Dermis blood vessel endothelial cell (primary cell): ENCODE measurements at places on chromosomes 1 and 21. TPM values are rescaled to one million over a fixed set of nuclear protein-coding genes. Genes with fewer than 3 reads are reported as not detected.

Gene SIK1
- 0.84 and 4.6 TPM in 2 replicates for total RNA-seq

Gene SSR2
- 516 and 723 TPM in 2 replicates for total RNA-seq

Gene TFF3
- total RNA-seq: 81.9 and 257 TPM in 2 replicates

Gene OLFML2B
- 0.14 and 0.17 TPM in 2 replicates for total RNA-seq

Gene RPS6KA1
- 17.7 and 21.1 TPM in 2 replicates for total RNA-seq

Gene CELA2B
- not detected in 2 replicates for total RNA-seq

Gene DPM3
- 16.1 and 41.4 TPM in 2 replicates for total RNA-seq

Gene OR10J1
- total RNA-seq: not detected in 2 replicates

Gene CELA2A
- not detected in 2 replicates for total RNA-seq

Gene KIF14
- total RNA-seq: 3.1 and 18.0 TPM in 2 replicates

Gene COL9A2
- total RNA-seq: 0.60 and 1.2 TPM in 2 replicates

Gene PDZK1IP1
- total RNA-seq: 0.42 and 1.0 TPM in 2 replicates

Gene NEGR1
- under 0.01 and 1.3 TPM in 2 replicates for total RNA-seq

GRCh38 chr21:32975811-32976431 lies 49.8 kb upstream of the OLIG2 start:
- no peak for DNase-seq

DNA sequence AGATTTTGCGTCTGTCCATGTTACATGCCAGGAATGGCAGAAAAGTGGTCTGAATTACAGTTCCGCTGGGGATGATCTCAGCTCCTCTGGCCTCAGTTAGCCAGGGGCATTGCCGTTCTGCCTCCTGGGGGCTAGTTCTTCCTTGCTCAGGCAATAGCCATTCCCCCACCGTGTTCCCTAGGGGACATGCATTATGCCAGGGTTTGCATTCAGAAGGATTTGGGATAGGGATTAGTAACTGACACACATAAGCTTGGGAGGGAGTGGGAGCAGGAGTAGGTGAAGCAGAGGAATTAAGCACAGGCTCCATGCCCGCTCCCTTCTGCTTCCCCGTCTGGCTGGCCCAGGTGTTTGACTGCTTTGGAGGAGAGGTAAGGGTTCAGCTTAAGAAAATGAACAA lies 12.7 kb downstream of the LRRC71 start:
- DNase-seq: no peak

DNA sequence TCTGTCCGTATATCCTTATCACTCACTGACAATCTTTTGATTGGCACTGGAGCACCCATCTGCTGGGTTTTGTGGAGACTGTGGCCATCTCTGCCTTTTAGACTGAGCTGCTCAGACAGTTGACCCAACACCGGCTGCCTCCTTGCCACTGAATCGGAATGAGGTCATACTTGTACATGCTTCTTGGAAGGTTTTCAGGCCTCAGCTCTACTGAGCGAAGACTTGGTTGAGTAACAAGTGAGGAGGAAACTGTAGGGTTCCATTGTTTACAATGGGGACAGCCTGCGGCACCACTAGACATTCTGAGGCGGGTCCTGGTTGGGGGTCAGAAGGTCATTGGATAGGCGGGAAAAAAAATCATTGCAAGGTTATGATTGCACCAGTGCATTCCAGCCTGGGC lies 320.3 kb downstream of the KIF26B start:
- no peak for DNase-seq

DNA sequence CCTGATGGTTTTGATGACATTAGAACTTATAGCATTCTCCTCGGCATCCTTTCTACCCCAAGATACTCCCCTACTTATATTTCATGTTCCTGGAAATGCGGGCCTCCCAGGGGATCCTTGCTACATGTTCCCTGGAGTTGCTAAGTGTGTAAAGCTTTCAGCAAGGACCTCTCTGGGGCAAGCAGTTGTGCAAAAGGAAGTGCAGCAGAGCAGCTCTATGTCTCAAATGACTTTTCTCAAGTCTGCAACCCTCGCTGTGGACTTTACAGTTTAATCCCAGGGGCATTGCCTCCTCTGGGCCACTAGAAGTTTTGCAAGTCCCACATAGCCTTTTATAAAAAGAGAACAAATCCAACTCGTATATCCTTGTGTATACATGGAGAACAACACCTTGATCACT lies 20.8 kb upstream of the MNDA start:
- no peak for DNase-seq

GRCh38 chr21:34598931-34599400 lies 15.9 kb downstream of the RCAN1 start:
- no peak for DNase-seq

DNA sequence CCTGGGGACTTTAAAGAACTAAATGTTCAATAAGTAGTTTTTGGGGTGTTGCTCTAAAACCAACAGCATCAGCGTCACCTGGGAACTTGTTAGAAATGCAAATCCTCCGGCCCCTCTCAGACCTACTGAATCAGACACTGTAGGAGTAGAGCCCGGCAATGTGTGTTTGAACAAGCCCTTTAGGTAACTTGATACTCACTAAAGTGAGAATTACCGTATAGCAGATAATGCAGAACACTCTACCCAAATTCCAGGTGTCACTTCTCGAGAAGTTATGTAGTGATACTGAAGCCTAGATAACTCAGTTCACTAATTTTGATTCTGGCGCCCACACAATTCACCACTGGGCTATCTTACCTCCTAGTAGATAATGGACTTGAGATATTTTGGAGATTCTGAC lies 3.7 kb upstream of the DPT start:
- DNase-seq: no peak

GRCh38 chr1:55245781-55246180 lies 30.6 kb upstream of the USP24 start:
- no peak for DNase-seq

GRCh38 chr1:154864189-154864975 lies 5.7 kb downstream of the KCNN3 start:
- no peak for DNase-seq

- DNase-seq: no peak
Observed at GRCh38 chr1:176998183-176998795, 166.2 kb downstream of the ASTN1 start.

DNA sequence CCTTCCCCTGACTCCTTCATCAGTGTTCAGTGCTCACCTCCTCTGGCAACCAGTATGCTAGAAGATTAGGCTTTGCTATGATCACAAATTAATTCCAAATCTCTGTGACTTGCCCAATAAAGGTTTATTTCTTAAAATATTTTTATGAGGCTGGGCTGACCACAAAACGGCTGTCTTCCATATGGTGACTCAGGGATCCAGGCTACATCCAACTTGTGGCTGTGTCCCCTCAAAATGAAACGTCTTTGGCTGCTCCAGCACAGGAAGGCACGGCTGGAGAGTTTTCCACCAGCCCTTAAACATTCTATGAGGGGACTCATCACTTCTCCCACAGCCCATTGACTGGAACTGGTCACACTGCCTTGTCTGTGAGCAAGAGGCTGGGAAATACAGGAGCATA lies 131.5 kb downstream of the HUNK start:
- no peak for DNase-seq

GRCh38 chr1:158371188-158371953 lies 17.7 kb downstream of the CD1E start:
- no peak for DNase-seq

- DNase-seq: peak; percentile 28
Observed at GRCh38 chr1:32900956-32901822, at the start of gene TMEM54. Gene TMEM54 (minus strand): TSS chr1:32901389. CDS start chr1:32901238, 151 bp downstream.

- no peak for DNase-seq
Observed at GRCh38 chr21:34761758-34762330, 93.0 kb downstream of the CLIC6 start.

DNA sequence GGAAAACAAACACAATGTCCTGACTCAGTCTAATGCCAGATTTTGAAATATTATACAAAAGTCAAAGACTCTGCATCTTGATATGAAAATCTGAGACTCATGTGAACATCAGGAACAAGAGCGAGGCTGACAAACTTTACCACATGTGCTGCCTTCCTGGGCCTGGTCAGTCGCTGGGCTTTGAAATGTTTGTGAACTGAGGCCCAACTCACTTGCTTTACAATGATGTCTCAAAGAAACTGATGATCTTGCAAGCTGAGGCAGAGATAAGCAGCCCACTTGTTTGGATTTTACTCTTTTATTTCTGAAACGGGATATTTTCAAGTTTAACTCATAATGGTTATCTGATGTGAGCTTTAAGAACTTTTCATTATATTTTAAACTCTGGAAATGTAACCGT lies 2.1 kb downstream of the BCAR3 start:
- no peak for DNase-seq

DNA sequence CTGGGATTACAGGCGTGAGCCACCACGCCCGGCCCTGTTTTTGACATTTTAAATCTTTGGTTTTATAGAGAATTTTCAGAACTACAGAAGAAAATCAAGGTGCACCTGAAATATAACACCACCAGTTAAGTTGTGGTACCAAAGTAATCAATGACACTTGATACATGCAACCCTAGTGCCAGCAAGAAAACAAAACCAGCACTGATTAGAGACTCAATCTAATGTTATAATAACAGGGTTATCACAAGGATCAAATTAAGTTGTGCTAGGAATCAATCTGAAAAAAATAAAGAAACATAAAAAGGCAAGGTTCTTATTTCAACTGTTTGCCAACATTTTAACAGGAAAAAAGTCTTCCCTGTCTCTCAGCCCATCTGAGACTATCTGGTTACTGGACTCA lies 23.8 kb downstream of the TGFBR3 start:
- DNase-seq: no peak

DNA sequence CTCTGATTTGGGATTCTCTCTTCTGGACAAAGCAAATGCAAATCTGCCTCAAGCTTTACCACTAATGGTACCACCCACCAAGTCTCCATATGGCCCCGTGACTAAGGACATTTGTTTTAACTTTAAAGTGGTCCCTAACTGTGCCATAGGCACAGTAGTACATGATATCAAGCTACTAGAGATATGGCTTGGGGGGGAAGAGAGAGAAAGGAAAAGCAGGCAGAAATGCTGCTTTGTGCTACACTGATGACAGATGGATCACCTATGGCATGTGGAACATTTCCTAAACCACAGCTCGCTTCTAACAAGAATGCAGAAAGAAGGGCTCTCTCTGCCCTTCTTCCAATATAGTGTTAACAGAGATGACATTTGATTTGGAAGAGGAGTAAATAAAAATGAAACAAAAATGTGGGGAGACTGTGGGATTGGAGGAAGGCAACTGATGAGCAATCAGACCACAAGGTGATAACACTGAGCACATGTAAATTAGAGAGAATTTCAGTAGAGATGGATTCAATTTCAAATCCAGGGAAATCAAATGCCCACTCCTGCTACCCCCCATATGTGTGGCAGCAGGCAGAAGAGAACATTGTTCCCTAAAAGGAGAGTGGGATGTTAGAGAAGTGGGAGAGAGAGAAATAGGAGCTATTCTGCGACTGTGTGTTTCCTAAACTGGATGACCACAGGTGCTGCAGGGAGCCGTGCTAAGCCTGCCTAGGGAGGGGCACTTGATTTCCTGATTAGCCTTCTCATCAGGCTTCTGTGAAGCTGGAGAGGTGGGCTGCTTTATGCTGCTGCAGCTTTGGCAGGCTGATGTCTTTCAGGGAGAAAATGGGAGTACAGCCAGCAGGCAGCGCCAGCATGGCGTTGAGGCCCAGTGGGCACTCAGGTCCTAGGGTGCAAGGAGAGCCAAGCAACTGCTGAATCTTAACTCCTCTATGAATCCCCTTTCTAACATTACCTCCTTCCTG lies 75.3 kb downstream of the ZNF648 start:
- no peak for DNase-seq

GRCh38 chr1:183126528-183126927 lies 59.5 kb upstream of the LAMC2 start:
- DNase-seq: no peak

- DNase-seq: peak; percentile 74
Observed at GRCh38 chr1:163147019-163147418, 55.7 kb downstream of the RGS5 start.

GRCh38 chr21:14607262-14607661 lies 61.1 kb upstream of the SAMSN1 start:
- DNase-seq: no peak

DNA sequence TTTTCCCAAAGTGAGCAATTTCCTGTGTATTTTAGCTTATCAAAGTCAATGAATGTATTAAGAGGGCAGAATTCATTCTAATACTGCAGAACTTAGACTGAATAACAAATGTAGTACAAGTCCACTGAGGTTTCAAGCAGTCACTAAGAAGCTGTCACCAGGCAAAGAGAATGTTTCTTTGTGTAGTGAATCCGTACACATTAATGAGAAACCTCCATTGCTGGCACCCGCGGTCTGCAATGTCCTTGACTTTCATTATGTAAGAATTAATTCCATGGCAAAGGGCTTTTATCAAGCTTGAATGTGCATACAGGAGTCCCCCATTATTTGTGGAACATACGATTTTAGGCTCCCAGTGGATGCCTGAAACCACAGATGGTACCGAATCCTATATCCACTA lies 719.5 kb upstream of the TMPRSS15 start:
- no peak for DNase-seq

DNA sequence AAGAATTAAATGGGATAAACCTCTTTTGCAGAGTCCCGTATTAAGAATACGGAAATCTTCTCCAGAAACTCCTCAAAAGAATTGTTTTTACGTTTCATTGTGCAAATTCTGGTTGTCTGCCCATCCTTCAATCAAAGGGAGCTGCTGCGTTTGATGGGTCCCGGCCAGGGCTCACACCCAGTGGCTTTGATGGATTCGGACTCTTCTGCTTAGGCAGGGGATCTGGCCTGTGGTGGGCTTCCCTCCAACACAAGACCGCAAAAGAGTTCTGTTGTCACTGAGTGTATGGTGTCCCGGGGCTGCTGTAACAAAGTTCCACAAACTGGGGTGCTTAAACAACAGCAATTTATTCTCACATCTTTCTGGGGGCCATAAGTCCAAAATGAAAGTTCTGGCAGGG lies 402.0 kb downstream of the PCP4 start:
- no peak for DNase-seq

DNA sequence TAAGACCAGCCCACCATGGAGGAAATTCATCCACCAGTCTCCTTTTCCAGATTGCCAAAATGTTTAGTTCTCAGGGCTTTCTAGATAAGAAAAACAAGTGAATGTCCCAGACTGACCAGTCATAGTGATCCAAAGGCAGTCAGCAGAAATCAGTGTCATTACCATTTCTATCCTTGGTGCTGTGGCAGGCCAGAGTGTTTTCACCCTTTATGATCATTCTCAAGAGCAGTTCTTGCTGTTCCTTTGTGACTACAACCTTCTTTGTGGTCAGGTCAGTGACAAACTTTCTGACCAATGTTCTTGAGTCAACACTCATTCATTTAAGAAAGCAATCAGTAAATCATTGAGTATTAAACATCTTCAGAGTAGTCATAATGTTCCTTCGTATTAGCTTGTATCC lies 7.3 kb upstream of the DHCR24 start:
- DNase-seq: no peak

GRCh38 chr1:245396615-245397014 lies 241.8 kb downstream of the KIF26B start:
- no peak for DNase-seq

DNA sequence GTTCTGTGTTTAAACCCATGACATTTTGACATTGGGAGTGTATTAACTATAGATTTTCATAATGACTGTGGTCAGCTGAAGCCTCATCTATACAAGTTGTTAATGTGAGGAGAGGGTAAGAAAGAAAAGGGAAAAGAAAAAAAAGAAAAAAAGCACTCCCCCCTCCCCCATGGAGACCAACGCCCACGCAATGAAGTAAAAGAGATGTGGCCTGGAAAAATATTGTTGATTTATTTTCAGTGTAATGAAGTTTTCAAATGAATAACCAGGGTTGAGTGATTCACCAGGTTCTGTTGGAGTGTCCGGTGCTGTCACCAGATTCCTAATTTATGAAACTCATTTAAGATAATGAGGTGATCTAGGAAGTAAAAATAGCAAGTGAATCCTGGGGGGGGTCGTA lies 4.7 kb downstream of the RNF220 start:
- no peak for DNase-seq
